ENCODE measurements at places on chromosomes 12 and 14. TPM values are rescaled to one million over a fixed set of nuclear protein-coding genes. Genes with fewer than 3 reads are reported as not detected.

KCNA5 gene
- total RNA-seq = not detected

FGD6 gene
- total RNA-seq = 13.2 TPM

POTEM gene
- total RNA-seq = not detected

AKAP5 gene
- 0.36 TPM for total RNA-seq

TRMT5 gene
- 8.8 TPM for total RNA-seq

CLEC2B gene
- 36.7 TPM for total RNA-seq

FIGNL2 gene
- 0.19 TPM for total RNA-seq

ITGA7 gene
- 0.09 TPM for total RNA-seq

CD4 gene
- total RNA-seq = 0.09 TPM

EGLN3 gene
- 13.1 TPM for total RNA-seq

JPH4 gene
- total RNA-seq = not detected

GOLT1B gene
- 20.9 TPM for total RNA-seq

GZMB gene
- not detected for total RNA-seq

CISTR gene
- total RNA-seq = not detected

NFATC4 gene
- 25.8 TPM for total RNA-seq

TEP1 gene
- total RNA-seq = 17.1 TPM

KRT83 gene
- not detected for total RNA-seq

Data from endothelial cell of coronary artery (primary cell).